ENCODE measurements at places on chromosomes 6 and 20. TPM values are rescaled to one million over a fixed set of nuclear protein-coding genes. Genes with fewer than 3 reads are reported as not detected.

DNA sequence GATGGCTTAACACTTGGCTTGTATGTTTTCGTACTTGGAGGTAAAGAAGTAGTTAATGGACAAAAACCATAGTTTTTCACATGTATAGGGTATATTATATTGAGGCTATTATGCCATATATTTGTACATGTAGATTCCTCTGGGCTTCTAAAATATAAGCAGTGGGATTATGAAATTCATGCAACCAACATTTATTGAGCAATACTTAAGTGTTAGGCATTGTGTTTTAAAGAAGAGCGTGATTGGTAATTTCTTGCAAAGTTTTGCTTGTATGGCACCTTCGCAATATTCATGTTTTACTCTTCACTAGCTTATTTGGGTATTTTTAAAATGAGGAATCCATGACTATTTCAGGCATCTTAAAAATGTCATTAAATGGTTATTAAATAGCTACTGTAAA lies 2.5 kb downstream of the TULP4 start:
- DNase-seq, result no peak

DNA sequence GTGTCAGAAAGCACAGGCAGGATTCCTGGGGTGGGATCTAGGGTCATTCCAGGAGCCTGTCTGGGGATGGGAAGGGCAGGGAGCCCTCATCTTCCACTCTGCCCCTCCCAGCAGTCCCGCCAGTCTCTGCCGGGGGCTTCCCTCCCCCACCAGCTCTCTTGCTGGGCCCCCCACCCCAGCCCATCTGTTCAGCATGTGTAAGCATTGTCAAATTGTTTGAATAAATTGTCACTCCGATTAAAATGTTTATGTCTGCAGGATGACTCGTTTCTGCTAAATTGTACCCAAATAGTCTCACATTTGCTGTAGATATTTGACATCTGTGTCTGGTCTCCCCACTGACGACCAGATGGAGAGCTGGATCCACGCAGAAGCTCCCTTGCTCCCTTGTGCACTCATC lies 257.6 kb downstream of the ANKRD60 start:
- no peak for DNase-seq

TSBP1 gene
- total RNA-seq, result not detected

GRCh38 chr20:40431611-40432010 lies 257.4 kb downstream of the MAFB start:
- no peak for DNase-seq
